ENCODE measurements at places on chromosomes 2 and 18.

- DNase-seq, result peak; percentile 99
Observed at GRCh38 chr2:231464576-231465540, 574 bp upstream of the NCL start.

DNA sequence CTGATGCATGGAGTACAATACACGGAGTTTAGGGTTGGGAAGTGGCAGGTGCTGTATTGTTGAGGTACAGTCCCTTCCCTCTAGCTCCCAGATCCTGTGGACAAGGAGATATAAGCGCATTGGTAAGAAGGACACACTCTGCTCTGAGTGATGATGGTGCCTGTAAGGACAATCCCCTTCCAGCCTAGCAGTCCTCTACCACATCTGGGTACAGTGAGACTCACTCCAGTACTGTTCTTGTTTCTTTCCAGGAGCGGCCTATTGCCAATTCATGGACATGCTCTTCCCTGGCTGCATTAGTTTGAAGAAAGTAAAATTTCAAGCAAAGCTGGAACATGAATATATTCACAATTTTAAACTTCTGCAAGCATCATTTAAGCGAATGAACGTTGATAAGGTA is 56.0 kb downstream of the MAPRE2 start:
- no peak for DNase-seq

- no peak for DNase-seq
Observed at GRCh38 chr2:61021228-61021660, 3.2 kb upstream of the PUS10 start.

DNA sequence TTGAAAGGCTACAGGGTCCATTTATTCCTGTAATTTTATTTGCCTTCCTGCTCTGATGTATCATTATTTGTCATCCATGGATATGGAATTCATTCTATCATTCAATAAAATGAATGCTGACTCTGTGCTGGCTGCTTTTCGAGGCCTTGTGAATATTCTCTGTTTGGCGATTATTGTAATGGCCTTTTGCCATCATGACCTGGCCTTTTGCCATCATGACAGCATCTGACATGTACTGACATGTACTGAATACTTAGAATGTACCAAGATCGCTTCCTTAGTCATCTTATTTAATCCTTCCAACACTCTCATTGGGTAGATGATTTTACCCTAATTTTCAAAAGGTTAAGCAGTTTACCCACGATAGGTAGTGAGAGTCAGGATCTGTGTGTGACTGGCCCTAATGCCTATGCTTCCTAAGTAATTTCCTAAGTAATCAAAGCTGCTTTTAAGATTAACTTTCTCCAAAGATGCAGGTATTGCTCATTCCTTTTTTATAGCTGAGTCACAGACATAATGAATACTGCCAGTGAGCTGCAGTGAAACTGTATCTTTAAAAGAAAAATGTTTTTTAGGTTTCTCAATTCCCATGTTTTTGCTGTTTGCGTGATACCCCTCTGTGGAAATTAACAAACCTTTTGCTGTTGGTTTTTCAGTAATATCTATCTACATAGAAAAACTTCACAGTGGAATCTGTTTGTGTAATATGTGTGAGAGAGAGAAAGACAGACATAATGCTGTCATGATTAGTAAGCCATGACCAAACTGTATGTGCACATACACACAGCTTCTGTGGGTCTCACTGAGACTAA is 127.8 kb downstream of the CERS6 start:
- DNase-seq, result no peak

DNA sequence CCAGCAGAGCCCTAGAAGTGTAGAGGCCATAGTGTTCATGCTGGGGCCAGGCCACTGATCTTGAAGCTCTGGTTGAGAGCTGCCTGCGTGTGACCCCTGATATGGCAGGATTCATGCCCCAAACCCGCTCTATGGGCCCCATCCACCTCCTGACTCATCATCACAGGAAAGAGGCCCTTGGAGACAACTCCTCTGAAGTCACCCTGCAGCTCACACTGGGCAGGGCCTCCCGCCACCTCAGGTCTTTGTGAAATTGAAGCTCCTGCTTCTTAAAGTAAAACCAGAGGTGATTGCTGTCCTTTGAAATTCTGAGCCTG is 12.0 kb upstream of the TUBB6 start:
- DNase-seq, result no peak

GRCh38 chr18:36672437-36673344 is 156.1 kb downstream of the TPGS2 start:
- no peak for DNase-seq

- no peak for DNase-seq
Observed at GRCh38 chr2:23622466-23622865, 237.5 kb downstream of the KLHL29 start.

DNA sequence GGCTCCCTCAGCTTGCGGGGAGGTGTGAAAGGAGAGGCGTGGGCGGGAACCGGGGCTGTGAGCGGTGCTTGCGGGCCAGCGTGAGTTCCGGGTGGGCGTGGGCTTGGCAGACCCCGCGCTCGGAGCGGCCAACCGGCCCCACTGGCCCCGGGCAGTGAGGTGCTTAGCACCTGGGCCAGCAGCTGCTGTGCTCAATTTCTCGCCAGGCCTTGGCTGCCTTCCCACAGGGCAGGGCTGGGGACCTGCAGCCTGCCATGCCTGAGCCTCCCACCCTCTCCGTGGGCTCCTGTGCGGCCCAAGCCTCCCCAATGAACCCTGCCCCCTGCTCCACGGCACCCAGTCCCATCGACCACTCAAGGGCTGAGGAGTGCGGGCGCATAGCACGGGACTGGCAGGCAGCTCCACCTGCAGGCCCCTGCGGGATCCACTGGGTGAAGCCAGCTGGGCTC is 48.2 kb downstream of the RNF138 start:
- no peak for DNase-seq

DNA sequence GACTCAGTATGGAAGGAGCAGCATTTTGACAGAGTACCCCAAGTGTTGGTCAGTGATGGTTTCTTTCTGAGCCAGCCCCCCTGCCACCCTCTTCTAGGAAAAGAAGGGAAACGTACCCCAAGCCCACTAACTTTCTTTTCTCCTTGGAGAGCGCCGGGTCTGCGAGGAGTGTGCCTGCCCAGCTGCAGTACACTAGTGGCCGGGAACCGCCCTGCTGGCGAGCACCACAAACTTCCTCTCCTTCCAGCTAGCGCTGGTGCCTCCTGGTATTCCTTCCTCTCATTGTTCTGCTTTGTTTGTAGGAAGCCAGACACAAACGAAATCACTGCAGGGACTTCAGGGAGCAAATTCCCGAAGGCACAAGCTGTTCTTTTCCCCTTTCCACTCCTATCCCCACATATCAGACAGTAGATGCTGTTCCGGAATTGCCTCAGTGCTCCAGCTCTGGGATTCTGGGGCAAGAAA is 1.8 kb downstream of the CCDC85A start:
- DNase-seq, result no peak

DNA sequence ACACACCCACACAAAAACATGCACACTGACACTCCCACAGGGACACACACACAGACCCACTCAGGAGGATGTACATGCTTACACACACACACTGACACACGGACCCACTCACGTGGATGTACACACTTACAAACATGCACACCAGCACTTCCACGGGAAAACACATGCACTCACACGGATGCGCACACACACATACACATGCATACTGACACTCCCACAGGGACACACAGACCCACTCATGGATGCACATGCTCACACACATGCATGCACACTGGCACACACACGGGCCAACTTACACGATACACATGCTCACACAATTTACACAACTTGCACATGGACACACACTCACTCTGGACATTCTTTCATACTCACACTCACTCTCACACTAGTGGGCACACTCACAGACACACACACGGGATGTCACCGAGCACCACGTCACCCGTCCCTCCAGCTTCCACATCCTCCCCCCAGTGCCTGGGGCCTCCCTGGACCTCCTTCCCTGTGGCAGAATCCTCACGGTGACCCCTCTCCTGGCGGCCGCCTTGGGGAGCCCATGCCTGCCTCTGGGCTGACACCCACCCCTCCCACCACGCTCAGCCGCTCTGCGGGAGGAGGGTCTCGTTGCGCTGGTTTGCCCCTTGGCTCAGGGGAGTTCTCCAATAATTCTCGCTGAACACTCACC is 58.5 kb downstream of the TWIST2 start:
- no peak for DNase-seq

DNA sequence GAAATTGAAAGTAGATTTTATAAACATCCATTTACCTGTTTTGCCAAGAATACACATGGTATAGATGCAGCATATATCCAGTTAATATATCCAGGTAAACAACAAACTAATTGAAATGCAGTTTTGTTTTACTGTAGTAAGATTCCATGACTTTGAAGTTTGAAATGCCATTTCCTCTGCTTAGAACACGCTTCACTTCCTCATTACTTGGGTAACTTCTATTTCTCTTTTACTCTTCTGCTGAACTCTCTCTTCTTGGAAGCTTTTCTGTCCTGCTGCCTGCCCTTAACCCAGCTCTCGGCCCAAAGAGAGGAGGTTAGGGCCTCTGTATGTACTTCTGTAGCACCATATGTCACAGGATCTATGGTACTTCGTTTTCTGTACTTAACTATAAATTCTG is 14.1 kb upstream of the IL1RL2 start:
- DNase-seq, result no peak

DNA sequence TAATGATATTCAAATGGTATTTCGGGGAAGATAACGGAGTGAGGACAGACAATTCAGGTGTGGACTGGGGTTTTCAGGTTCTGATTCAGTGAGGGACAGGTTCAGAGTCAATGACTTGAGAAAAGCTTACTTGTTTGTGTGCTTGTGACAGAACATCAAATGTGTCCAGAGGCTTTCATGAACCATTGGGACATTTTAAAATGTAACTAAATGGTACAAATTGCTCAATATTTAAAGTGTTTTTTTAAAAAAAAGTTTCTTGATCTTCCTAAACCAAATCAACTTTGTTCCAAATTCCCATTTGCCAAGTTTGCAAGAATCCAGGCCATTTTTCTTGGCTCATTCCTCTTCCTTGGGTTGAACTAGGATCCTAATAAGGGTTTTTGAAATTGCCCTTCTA is 59.4 kb upstream of the BZW1 start:
- DNase-seq, result no peak

- DNase-seq, result no peak
Observed at GRCh38 chr2:29080886-29081743, 6.8 kb upstream of the PCARE start.

DNA sequence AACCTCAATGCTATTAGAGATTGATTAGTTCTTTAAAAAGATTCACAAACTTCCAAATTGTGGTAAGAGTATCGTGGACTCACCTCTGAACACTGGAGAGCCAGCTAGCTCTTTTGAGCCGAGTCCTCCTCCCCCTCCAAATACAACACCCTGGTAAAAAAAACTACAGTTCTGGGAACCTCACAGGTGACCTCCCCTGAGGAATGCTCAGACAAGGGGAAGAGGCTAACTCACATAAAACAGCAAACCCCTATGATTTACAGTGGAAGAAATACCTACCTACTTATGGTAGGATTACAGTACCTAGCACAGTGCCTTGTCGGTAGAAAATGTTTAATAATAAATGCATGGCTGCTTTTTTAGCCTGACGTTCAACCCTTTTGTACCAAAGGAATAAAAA is 8.4 kb downstream of the ZNF24 start:
- DNase-seq, result no peak

DNA sequence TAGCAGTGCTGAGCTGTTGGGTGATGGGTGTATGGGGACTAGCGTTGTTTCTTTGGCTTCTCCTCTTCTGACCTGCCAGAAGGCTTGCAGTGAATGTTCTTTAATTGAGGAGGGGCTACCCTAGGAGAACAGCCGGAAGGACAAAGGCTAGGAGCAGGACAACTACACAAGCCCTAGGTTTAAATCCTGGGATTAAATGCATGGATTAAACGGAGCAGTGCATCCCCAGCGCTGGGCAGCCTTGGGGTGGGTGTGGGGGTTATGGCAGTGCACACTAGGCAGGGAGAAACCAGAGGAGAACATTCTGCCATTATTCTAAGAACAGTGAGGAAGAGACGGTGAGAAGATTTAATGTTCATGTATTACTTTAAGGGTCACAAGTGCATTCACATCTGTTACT is 86.4 kb upstream of the MCFD2 start:
- DNase-seq, result no peak

- no peak for DNase-seq
Observed at GRCh38 chr2:158781353-158781961, 13.7 kb upstream of the DAPL1 start.

DNA sequence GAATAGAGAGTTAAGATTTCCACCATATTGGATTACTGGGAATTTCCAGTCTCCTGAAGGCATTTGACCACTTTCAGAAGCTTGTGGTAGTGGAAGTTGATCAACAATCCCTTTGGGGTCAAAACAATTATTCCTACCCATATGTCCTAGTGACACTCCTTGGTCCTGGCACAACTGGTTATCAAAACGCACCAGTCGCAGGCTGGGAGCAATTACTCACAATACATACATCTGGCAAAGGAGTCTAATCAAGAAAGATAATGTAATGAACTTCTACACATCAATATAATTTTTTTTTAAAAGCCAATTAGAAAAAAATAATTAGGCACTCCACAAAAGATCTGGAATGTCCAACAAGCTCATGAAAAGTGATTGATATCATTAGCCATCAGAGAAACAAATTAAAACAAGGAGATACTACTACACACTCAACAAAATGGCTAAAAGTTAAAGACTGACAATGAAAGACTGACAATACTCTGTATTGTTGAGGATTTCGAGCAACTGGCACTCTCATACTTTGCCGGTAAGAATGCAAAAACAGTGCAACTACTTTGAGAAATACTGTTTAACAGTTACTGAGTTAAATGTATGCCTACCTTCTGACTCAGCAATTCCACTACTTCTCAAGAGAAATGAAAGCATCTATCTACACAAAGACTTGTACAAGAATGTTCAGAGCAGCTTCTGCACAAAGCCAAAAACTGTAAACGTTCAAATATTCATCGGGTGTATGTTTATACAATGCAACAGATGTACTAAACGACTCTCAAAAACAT is 2.0 kb downstream of the INO80C start:
- no peak for DNase-seq

DNA sequence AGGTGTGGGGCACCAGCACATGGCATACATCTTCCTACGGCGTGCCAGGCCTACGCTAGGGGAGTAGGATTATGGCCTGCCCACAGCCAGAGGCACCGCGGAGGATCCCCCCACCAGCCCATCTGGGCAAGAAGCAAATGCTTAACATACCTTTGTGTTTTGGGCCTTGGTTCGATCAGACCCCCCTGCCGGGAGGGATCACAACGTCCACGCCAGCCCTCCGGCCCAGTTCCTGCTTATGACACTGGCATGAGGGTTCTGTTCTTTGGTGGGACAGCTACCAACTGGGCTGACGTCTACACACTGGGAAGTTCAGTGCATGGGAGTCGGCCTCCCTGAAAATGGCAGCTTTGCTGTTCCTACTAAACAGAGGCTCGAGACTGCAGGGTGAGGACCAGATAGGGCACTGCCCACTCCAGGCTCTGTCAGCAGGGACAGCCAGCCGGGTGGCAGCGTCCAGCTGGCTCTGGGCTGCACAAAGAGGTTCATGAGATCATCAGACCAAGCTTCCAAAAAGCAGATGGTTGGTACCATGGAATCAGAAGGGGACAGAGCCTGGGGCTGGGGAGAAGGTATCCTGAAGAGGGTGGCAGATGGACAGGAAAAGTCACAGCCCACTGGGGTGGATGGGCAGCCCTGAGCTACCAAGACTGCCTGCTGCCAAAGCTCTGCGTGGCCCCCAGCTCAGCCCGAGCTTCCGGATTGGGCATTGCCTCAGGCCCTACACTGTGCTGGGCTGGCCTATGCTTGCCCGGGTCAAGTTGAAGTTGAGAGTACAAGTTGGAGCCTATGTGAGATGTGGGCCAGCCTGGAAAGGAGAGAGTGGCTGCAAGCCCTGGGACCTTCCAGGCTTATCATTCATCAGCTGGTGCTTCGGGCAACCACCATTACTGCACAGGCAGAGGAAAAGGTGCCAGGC is 61.7 kb upstream of the TEX51 start:
- no peak for DNase-seq

- no peak for DNase-seq
Observed at GRCh38 chr2:64932116-64932370, 57.2 kb upstream of the SLC1A4 start.

Data from stimulated activated CD8-positive, alpha-beta memory T cell treated with anti-CD3 and anti-CD28 coated beads, Interleukin-15, amount 100 ng/mL, for 24 hours (primary cell).